Amygdala (tissue), 56 donors: ENCODE measurements at places on chromosomes 7 and 10.

DNA sequence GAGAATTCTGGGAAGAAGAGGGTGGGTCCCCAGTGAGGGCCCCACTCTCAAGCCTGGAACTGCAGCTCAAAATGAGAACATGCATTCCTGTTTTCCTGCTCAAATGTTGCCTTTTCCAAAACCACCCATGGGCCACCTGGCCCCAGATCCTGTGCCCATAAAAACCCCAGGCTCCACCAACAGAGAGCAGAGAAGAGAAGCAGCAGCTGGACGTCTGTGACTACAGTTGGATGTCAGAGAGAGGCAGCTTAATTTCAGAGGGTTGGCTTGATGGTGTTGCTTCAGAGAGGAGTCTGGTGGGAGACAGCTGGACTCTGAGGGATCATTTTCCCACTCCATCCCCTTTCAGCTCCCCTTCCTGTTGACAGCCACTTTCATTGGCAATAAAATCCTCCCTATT is 256.4 kb downstream of the FZD1 start:
- DNase-seq: no peak

GRCh38 chr7:20079080-20079479 is 138.1 kb downstream of the MACC1 start:
- DNase-seq: no peak

- no peak for DNase-seq
Observed at GRCh38 chr7:39153647-39154046, 175.9 kb downstream of the POU6F2 start.

GRCh38 chr10:43913676-43914235 is 265.1 kb upstream of the ZNF32 start:
- DNase-seq: no peak

DNA sequence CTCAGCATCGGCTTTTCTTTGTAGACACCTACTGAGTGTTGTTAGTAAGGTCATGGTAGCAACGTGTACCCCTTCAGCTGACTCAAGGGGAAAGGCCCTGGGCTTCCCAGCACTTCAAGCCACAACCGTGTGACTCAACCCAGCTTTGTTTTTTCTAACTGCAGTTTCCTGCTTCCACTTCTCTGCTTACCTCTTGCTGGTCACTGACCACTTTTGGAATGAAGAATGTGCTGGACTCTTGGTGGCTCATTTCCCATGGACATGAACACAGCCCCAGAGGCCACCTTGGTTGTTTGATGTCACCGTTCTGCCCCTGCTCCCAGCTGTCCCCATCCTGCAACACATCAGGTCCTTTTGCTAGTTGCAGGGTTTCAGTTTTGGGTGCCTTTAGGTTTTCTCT is 69.5 kb upstream of the ZNF438 start:
- DNase-seq: no peak

GRCh38 chr10:67780759-67781538 is 57.0 kb downstream of the DNAJC12 start:
- no peak for DNase-seq

DNA sequence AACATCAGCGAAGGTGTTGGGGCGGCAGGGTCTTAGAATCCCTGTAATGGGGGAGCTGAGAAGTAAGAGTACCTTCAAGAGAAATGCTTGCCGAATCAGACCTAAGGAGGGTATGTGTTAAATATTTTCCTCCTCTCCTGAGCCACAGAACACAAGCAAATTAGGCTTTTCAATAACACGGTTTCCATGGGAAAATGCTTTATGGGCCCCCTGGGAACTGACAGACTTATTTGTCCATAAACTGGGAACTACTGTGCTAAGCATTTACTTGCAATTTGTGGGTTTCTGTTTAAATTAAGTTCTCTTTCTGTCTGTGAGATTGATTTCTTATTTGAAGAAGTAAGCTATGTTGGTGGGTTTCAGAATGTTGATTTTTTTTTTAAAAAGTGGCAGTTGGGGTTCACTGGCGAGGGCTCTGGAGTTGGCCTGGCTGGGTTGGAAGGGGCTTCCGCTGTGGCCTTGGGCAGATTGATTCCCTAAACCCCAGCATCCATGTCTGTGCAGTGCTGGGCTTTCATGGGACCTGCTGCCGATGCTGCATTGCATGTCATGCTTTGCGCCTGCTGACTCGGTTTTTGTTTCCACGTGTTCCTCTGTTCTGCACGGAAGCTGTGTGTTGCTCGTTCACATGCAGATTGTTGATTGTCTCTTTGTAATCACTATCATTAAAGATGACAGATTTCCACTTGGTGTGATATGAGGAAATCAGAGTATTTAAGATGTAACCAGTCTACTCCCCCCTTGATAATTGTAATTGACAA is 7.2 kb downstream of the RBM17 start:
- no peak for DNase-seq

- DNase-seq: no peak
Observed at GRCh38 chr7:159022238-159022993, 122.3 kb downstream of the VIPR2 start.

DNA sequence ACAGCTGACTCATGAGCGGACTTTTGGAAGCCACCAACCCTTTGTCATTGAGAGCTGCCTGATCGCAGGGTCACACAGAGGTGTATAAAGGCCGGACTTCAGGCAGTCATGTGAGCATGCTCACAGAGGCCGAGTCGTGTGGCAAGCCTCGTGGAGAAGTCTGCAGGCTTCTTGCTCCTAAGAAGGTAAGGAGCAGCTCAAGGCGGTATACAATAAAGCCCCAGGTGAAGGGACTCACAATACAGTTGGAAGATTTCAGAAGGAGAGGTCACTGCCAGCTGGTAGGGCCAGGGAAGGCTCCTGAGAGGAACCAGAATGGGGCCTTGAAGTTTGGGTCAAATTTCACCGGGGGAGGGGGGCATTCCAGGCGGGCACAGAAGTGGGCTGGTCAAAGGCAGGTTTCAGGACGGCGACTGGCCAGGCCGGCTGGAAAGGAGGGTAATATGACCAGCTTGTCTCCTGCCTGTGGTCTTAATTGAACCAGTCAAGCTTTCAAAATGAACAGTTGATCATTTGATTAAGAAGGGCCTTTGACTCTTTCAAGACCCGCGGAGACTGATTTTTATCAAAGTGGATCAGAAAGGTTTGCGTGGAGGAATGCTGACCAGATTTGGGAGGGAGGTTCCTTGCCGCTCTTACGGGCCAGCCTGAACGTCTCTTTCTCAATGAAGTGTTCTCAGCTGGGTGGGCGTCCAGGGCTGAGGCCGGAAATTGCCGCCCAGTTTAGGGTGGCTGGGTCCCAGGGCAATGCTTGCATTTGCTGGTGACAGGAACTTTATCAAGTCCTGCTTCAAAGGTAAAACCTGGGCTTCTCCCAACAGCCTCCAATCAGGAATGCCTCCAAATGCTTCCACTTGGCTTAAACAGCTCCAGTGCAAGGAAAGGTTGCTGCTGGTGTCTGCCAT is 178.6 kb downstream of the EMX2 start:
- DNase-seq: no peak

DNA sequence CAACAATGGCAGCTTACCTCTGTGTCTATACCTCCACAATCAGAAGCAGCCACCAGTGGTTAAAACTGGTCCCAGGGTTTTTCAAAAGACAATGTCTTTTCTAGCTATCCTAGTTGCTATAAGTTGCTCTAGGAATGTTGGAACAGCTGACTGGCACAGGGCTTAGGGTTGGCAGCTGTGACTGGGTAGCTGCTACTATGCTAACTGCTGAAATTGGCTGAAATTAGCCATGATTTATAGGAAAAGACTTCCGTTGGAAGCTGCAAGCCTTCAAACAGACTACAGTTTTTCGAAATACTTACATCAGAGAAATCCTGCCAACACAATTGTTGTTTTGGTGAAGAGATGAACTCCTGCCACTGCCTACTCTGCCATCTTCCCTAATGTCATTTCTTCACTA is 102.3 kb downstream of the MKX start:
- DNase-seq: no peak

- no peak for DNase-seq
Observed at GRCh38 chr10:88538048-88538447, 45.1 kb downstream of the RNLS start.

- DNase-seq: no peak
Observed at GRCh38 chr10:80924063-80924952, 386.6 kb downstream of the SH2D4B start.

DNA sequence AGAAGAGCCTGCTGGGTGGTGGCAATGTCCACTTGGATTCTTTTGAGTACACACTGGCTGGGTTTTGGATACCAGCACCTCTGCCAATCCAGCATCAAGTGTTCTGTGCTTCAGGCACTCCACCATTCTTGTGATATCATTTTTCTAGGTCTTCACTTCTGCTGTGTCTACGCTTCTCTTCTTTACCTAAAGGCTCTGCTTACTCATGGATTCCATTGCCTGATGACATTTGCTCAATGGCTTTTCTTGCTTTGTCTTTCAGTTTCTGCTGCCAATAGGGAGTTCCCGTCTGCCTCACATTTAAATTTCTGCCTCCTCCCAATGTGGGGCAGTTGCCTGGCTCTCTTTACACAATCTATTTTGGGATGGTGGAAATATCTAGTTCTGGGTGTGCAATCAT is 12.7 kb upstream of the PAPSS2 start:
- no peak for DNase-seq

DNA sequence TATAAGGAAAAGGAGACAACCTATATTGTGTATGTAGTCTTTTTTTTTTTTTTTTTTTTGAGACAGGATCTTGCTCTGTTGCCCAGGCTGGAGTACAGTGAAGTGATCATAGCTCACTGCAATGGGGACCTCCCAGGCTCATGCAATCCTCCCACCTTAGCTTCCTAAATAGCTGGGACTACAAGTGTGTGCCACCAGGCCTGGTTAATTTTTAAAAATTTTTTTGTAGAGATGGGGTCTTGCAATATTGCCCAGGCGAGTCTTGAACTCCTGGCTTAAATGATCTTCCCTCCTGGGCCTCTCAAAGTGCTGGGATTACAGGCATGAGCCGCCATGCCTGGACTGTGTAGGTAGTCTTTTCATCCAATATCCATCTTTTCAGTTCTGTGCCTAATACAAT is 78.7 kb upstream of the ARHGAP21 start:
- no peak for DNase-seq

DNA sequence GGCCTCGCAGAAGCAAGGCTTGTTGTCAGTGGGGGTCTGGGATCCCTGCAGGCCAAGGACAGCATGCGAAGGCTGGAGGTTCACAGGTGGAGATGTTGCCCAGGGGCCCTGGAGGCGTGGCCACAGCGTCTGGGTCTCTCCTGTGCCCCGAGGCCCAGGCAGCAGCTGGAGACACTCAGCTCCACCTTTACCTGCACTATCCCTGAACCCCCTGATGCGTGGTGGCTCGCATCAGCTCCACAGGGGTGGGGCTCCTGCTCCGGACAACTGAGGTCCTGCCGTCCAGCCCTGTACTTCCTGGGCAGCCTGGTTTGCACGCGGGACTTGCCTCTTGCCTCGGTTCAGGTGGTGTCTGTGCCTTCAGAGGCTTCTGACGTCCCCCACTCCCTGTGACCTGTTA is 54.6 kb upstream of the ZNF32 start:
- no peak for DNase-seq

GRCh38 chr7:14009453-14010418 is 20.3 kb upstream of the ETV1 start:
- no peak for DNase-seq

DNA sequence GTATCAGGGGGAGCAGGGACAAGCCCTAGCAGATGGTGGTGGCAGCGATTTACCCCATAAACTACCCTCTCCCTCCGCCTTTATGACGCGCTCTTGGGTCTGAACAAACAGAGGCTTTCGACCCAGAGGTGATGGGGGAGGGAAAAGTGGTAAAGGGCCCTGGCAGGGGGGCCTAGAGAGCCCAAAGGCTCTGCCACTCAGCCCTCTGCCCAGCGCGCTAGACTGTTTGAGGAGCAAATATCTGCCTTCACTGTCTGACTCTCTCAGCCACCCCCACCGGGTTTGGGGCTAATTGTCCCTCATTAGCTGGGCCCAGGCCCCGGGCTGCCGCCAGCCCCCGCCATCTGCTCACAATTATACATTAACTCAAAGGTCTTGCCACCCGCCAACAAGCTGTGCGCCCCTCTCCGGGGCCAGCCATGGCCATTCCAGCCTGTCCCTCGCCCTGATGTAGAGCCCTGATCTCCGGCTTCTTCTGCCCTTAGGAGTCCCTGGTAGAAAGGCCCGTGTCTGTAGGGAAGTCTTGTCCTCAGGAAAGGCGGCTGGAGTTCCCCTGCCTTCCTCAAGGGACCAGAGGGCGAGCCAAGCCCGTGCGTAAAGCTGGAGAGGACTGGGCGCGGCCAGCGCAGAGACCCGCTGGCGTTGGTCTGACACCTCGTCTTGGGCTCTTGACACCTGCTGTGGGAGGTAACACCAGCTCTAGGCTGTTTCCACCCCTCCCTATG is 1.9 kb upstream of the PAX4 start:
- DNase-seq: no peak

DNA sequence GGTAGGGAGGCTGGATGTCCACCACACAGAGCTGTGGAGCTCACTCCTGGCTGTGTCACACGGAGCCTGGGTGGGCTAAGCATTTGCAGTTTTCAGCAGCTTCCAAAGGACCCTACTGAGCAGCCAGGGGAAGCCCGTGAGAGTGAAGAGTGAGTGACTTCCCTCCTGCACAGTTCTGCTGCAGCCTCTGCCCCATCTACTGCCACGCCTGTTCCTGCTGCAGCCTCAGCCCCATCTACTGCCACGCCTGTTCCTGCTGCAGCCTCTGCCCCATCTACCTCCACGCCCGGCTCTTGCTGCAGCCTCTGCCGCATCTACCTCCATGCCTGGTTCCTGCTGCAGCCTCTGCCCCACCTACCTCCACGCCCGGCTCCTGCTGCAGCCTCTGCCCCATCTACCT is 12.2 kb downstream of the ADAM8 start:
- no peak for DNase-seq

GRCh38 chr10:43040482-43041256 is 36.2 kb upstream of the RET start:
- no peak for DNase-seq

- DNase-seq: no peak
Observed at GRCh38 chr7:27184337-27185012, 557 bp downstream of the HOXA11 start.

GRCh38 chr7:102190776-102191350 is 95.8 kb upstream of the SH2B2 start:
- DNase-seq: no peak

DNA sequence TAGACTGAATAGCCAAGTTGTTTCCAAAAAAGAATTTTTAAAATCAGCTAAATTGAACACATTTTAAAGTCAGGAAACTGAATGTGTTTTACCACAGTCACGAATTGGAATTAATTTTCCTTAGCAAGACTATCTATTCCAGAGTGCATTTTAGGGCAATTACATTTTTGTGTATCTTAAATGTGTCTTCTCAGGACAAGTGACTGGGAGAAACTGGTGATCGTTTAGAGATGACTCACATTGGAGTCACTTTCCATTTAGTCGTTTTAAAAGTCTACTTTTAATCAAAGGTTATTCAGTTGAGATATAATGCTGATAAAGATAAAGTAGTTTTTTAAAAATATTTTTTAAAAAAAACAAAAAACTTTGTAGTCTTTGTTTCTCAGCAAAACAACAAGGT is 191.7 kb upstream of the SLC26A5 start:
- DNase-seq: no peak
